ENCODE measurements at places on chromosomes 3 and 15.

DNA sequence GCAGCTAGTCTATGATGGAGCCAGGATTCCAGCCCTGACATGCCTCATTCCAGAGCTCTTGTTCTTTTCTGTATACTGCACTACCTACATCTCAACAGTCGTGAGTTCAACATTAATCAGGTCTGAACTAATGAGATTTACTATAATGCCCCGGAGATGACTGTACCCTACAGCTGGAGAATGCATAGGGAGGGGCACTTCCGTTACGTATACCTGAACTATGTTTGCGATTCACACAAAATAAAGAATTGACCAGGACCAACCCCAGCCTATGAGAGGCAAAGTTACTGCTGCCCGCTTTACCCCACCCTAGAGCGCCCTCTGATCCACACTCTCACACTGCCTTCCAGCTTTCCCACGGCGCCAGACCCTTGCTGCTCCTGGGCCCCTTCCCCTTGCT is 97.0 kb downstream of the IGF2BP2 start:
- no peak for DNase-seq

GRCh38 chr15:33801954-33802353 is 166.3 kb upstream of the CHRM5 start:
- no peak for DNase-seq

DNA sequence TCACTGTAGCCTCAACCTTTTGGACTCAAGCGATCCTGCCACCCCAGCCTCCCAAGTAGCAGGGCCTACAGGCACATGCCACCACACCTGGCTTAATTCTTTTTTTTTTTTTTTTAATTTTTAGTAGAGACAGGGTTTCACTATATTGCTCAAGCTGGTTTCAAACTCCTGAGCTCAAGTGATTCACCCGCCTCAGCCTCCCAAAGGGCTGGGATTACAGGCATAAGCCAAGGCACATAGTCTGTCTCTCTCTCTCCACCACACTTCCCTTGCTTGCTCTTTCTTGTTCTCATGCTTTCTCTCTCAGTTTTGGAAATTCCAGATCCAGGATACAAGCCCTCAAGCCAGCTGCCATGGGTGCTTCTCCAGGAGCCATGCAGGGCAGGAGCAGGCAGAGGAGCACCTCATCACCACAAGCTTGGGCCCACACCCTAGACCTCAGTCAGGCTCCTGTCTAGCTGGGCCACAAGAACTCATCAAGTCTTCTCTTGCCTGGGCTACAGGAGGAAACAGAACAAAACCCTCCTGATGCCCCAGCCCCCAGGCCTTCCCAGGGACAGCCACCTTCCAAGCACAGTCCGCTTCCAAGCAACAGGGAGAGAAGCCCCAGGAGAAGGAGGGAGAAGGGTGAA is 145.3 kb upstream of the LPP start:
- DNase-seq, result no peak

DNA sequence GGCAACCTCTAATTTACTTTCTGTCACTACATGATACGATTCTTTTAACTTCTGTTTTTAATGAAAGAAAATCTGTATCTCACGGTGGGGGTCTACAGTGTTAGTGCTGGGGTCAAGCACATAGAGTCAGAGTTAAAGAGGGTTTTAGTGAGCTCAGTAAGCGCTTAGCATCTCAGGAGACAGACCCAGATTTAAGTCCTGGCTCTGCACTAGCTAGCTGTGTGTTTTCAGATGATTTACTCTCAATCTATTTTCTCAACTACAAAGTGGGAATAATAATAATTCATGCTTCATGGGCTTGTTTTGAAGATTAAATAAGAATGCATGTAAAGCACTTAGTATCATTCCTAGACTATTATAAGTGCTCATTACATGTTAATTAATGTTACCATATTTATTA is 63.4 kb upstream of the KBTBD8 start:
- DNase-seq, result no peak

DNA sequence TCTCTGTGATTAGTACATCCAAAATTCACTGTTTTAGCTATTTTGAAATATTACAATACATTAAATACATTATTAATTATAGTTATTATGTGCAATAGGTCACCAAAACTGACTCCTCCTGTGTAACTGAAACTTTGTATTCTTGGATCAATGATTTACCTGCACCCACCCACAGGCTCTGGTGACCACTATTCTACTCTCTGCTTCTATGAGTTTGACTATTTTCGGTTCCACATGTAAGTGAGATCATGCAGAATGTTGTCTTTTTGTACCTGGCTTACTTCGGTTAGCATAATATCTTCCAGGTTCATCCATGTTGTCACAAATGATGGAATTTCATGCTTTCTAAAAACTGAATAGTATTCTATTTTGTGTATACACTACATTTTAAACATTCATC is 43.8 kb downstream of the SLC2A2 start:
- DNase-seq, result no peak

DNA sequence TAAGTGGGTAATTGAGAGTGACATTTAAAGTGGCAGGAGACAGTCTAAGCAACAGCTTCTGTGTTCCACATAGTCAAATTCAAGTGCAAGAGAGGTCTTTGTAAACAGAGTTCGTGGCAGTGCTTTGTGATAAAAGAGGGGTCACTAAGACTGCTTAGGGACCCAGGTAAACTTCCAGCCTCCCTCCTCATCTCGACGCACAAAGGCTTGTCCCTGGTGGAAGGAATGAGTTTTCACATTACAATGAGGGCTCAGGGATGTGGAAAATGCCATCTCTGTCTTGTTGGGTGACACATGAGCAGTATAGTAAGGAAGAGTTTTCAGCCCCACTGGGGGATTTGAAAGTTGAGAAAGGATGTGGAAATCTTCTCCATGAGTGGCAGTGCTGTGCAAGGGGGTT is 7.3 kb downstream of the GMNC start:
- no peak for DNase-seq

DNA sequence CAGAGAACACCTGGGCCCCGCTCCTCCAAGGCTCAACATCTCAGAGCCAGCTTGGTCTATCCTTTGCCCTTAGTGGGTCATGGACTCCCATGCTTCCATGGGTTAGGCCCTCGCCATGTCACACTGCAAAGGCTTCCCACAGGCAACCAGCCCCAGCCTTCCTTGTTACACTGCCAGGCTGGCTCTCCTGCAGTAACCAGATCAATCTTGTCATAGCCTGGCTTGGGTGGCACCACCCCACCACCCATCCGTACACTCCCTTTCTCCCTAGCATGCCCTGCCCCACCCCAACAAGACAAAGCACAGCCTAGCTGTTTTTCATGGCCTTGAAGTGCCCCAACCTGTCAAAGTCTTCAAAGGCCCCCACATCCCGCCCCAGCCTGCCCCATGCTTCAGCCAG is 30.5 kb downstream of the CA12 start:
- no peak for DNase-seq

GRCh38 chr15:25246641-25247406 is 192.0 kb downstream of the UBE3A start:
- DNase-seq, result no peak

- DNase-seq, result no peak
Measured at GRCh38 chr15:24607636-24608035, 67.9 kb upstream of the NPAP1 start.

DNA sequence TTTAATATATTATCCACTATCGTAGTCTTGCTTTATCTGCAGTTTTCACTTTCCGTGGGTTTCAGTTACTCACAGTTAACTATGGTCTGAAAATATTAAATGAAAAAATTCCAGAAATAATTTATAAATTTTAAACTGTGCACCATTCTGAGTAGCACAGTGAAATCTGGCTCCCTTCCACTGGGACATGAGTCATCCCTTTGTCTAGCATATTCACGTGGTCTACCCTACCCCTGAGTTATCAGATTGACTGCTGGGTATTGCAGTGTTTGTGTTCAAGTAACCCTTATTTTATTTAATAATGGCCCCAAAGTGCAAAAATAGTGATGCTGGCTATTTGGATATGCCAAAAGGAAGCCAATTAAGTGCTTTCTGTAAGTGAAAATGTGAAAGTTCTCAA is 539.5 kb upstream of the AGTR1 start:
- no peak for DNase-seq

DNA sequence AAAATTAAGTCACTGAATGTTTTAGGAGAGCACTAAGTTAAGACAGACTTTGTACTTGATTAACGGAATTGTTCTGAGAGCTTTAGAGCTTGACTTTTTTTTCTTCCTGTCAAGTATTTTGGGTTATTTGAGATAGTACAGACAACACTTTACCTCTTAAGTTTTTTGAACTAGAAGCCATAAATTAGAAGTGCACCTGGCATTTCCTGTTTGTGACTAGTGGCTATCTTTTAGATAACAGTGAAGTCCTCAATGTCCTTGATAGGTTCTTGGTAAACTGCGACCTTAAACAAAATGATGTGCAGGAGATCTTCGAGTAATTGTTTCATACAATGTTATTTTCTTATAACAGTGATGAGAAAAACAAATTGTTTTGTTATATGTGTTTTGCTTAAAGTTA is 213.9 kb downstream of the TP63 start:
- no peak for DNase-seq

DNA sequence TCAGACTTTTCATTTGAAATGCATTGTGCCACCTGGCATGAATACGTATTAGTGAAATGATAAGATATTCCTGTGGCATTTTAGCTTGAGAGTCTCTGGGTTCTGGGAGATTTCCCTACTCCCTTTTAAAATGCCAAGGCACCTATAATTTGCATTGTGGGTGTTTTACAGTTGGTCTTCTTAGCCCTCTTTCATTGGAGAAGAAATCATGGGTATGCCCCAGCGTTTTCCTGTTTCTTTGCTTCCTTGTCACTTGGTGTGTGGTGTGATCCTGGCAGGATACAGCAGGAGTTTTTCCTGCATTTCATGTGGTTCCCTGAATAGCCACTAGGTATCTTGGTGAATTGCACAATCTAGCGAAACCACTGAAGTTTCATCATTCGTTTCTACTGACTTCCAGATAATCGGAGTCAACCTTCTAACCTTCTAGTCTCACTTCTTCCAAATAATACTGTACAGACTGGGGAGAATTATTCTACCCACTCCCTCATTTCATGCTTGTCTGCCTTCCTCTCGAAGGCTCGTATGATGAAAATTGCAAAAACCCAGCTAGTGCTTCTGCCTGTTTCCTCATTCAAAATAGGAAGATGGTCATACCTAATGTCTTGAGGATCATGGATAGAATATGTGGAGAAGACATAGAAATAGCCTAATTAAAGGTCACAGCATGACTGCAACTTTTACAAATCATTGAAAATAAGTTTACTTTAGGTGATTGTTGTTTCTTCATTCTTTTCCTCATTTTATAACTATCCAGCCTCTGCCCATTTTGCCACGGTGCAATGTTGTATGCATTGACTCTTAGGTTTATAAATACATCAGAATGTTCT is 2.6 kb downstream of the BHLHE40 start:
- DNase-seq, result no peak

DNA sequence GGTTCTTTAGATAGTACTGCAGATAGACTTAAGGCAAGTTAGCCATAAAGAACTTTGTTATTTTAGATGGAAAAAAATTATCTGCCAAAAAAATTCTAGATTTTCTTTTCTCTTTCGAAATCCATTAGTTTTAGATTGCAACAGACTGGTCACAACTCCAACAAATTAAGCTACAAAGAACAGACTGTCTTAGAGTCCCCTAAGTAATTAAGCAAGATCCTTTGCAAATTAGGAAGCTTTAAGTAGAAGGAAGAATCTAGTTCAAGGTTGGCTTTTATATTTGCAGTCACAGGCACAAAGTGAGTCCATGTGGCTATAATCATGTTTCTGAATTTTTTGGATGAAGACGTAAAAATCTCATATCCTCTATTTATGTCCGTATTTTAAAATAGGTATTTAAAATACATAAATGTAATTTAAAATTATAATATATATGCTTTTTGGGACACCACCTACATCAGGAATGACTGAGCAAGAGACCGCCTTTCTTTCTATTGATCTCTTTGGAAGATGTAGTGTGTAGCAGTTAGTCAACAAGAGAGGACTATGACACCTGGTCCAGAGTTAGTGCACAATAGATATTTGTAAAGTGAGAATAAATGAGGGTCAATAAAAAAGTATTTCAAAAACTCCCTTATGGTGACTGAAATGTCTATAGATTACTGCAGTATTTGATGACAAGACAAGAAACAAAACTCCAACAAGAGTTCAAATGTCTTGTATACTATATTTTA is 34.4 kb downstream of the TMEM45A start:
- no peak for DNase-seq

DNA sequence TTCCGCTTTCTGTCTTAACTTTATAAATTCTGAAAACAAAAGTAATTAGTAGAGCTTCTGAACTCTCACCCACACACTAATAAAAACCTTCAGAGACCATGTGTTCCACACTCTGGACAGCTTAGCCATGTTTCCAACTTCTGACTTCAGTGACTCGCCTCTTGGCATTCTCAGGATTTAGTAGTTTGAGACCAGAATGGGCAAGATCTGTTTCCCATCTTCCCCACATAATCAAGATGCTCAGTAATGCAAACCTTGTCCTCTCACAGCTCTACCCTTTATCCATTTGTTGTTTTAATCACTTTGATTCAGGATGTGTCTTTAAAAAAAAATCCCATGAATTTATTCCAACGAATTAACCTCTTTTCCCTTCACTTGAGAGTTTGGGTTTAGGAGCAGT is 166.6 kb upstream of the SLC24A5 start:
- no peak for DNase-seq

GRCh38 chr3:131370935-131371687 is 10.5 kb upstream of the NUDT16 start:
- no peak for DNase-seq

GRCh38 chr3:71066849-71067261 is 516.7 kb downstream of the FOXP1 start:
- peak; percentile 73 for DNase-seq

Data from activated CD4-positive, alpha-beta T cell treated with anti-CD3 and anti-CD28 coated beads for 36 hours (primary cell).